Midbrain (tissue), 1 donor: ENCODE measurements at places on chromosomes 3 and 15.

GRCh38 chr3:157958457-157958856 is 147.8 kb downstream of the SHOX2 start:
- no peak for DNase-seq

- no peak for DNase-seq
These were observed 31.4 kb upstream of the FAN1 start for GRCh38 chr15:30872341-30872748.

GRCh38 chr3:59573911-59574310 is 524.1 kb upstream of the CFAP20DC start:
- peak; percentile 77 for DNase-seq

GRCh38 chr15:46660096-46660842 is 1025.4 kb downstream of the SQOR start:
- DNase-seq = no peak

DNA sequence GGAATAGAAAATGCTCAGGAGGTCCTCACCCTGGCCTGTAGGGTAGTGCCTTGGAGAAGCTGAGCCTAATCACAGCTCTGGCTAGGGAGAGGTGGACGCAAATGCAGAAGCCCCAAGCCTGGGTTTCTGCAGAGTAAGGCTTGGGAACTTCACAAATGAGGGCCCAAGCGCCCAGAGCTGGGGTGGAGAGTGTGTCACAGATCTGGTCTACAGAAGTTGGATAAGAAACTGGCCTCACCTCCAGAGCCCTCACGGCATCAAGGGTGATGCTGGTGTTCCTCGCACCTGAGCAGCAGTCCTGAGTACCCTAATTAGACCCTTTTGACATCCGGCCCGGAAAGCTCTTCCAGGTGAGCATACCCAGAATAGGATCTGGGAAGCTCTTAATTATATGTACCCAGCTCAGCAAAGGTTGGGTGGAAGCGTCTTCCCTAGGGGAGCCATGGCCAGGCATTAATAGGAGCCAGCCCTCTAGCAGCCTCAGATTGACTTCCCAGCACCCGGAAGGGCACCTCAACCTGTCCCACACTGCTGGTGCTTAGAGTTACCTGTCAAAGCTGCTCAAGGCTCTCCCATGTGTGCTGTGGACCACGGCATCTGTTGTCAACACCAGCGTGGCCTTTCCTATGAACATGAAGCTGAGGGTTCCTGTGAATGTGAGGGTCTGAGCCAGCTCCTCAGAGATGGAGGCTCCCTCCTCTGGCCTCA is 31.8 kb downstream of the RBM5 start:
- DNase-seq = no peak

- DNase-seq = no peak
These were observed 105.7 kb downstream of the DPH6 start for GRCh38 chr15:35440265-35440664.

GRCh38 chr3:58336135-58336882 is 3.6 kb downstream of the PXK start:
- no peak for DNase-seq

DNA sequence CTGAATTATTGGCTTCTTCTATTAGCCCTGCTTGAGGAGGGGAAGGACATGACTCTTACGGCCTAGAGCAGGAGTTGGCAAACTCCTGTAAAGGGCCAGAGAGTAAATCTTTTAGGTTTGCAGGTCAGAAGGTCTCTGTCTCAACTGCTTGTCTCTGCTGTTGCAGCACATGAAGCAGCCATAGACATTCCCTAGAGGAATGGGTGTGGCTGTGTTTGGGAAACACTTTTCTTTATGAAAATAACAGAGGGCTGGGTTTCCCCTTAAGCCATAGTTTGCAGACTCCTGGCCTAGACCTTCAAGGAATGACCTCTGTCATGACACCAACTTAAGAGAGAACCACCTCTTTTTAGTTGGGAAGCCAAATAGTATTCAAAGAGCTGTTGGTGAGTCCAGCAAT is 10.3 kb downstream of the TRAK1 start:
- DNase-seq = no peak

DNA sequence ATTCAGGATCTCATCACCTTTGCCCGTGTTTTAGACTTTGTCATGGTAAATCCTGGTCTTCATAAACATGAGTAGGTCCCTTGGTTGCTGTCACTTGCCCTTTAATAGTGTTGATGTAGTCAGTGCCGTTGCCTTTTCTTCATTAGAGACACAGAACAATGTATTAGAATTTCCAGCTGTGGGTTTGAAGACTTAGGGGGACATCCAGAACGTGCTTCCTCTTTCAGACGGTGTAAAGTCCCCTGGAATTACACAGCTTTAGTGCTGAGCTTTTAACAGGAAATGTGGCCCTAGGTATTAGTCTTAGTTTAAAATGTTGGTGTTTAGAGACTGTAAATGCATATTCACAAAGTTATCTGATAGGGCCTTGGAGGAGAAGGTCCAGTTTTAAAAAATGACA is 8.8 kb upstream of the LRCH3 start:
- no peak for DNase-seq

DNA sequence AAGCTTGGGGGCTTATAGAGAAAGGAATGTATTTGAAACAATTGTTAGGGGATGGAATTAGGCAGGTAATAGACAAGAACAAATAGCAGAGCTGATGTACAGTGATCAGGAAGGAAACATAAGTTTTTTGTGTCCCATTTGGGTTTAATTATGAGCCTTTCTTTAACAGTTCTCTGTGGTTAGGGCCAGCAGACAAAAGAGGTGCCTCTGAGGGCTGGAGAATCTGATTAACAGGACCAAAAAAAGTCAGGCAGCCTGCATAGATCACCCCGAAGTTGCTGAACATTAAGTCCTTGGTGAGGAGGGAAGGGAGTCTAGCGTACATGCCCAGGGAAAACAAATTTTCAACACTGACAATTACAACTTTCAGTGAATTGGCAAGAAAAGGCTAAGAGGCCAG is 88.6 kb upstream of the SPRED1 start:
- no peak for DNase-seq

DNA sequence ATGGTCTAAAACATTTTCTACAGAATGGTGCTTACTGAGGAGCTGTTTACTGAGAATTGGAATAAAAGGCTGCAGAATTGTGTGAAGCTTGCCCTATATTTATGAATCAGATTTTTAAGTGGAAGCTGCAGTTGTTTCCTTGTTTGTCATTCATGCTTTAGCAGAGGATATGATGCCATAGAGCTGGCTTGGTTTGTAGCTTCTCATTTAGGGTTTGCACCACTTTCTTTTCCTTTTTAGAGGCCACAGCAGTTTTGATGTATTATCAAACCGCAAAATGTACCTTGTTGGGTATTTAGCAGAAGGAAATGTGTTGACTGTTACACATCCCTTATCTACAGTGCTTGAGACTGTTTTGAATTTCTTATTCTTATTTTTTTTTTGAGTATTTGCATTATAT is 66.2 kb downstream of the RASA2 start:
- no peak for DNase-seq

DNA sequence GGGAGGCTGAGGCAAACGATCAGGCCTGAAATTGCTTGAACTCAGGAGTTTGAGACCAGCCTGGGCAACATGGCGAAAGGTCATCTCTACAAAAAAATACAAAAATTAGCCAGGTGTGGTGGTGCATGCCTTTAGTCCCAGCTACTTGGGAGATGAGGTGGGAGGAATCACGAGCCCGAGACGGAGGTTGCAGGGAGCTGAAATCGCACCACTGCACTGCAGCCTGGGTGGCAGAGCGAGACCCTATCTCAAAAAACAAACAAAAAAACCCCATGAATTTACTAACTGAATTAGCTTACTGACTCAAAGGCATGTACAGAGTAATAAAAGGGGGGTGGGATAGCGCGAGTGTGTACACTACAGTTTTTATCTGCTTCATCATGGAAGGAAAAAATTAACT is 19.3 kb downstream of the ARF4 start:
- no peak for DNase-seq

DNA sequence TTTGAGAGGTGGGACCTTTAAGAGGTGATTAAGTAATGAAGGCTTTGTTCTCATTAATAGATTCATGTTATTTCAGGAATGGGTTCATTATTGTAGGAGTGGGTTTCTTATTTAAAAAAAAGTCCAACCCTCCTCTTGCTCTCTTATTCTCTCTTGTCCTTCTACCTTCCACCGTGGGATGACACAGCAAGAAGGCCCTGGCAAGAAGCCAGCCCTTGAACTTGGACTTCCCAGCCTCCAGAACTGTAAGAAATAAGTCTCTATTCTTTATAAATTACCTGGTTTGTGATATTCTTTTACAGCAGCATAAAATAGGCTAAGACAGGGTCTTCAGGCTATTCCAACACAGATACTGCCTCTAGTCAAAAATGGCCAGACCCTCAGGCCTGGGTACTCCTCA is 62.2 kb downstream of the MYLK start:
- no peak for DNase-seq

- no peak for DNase-seq
These were observed 18.3 kb downstream of the MYZAP start for GRCh38 chr15:57609805-57610529.

DNA sequence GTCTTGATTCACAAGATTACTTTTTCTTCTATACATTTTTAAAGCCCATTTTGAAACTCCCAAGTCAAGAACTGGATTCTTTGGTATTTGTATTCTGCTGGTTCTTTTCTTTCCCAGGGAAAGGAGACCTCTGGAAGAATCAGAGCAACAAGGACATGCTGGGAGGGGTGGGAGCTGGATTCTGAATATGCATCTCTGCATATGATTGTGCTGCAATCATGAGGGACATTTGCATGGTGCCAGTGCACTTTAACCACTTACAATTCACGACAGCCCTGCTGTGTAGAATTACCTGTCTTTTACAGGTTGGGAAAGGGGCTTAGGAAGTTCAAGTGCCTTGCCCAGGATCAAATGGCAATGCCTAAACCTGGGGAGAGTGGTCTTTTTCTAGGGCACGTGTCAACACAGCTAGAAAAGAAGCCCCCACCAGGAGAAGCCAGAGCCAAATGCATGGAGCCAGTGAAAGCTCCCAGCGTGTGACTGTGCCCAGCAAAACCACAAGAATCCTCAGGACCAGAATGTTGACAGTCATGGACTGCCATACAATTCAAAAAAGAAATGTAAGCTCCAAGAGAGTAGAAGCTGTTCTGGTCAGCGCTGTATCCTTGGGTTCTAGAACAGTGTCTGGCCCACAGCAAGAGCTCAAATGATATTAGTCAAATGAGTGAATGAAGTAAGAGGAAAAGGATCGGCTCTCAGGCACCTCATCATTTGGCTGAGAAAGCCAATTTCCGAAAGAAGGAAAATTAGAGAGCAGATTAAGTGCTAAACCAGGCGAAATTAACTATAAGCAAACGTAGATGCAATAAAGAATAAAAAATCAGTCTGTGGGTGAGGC is 84.5 kb upstream of the MEF2A start:
- no peak for DNase-seq

DNA sequence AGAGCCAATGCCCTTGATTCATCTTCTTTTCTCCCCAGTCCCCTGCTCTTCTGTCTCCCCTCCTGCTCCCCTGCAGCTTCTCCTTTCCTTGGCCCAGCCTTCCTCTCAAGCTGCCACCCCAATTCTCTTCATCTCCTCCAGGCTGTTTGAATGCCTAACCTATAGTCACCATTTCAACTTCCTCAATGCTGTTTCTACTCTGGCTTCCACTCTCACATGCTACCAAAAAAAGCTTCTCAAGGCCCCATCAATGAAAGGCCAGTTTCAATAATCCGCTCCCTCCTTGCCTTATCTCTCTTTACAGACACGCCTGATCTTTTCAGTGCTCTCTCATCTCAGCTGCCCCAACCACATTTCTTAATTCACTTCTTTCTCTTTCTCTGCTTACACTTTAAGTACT is 212.2 kb upstream of the GPR149 start:
- no peak for DNase-seq

GRCh38 chr3:78764634-78765033 is 1003.2 kb downstream of the ROBO1 start:
- DNase-seq = no peak

DNA sequence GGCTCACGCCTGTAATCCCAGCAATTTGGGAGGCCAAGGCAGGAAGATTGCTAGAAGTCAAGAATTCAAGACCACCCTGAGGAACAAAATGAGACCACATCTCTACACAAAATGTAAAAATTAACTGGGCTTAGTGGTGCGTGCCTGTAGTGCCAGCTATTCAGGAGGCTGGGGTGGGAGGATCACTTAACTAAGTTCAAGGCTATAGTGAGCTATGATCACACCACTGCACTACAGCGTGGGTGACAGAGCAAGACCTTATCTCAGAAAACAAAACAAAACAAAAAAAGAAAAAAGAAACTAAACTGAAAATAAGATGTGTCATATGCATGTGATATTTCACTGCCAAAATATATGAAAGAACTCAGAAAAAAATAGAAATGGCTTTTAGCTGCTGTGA is 243.3 kb upstream of the CCDC54 start:
- DNase-seq = no peak

GRCh38 chr3:149489060-149489690 is 14.7 kb downstream of the TM4SF4 start:
- DNase-seq = no peak

- no peak for DNase-seq
These were observed 5.7 kb downstream of the ARRDC4 start for GRCh38 chr15:97966246-97966645.

GRCh38 chr3:48038971-48039481 is 22.8 kb upstream of the MAP4 start:
- peak; percentile 28 for DNase-seq

GRCh38 chr15:25659251-25659650 is 203.9 kb downstream of the ATP10A start:
- DNase-seq = no peak

GRCh38 chr3:105809208-105809888 is 59.5 kb downstream of the CBLB start:
- DNase-seq = no peak

DNA sequence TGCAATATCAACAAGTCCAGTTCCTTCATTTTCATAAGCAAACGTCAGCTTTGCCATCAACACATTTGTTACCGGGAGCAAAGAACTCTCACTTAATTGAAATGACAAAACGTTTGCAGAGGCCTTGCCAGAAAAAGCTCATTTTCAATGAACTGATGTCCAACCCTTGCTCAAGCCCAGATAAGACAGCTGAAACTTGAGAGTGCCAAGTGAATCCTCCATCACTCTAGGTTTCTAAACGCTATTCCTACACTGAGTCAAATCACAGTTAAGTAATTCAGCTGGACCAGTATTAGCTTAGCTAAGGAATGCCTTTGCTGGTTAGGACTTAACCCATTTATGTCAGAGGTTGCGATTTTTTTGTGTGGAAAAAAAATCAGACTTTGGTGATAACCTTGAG is 11.5 kb downstream of the CHSY1 start:
- no peak for DNase-seq

DNA sequence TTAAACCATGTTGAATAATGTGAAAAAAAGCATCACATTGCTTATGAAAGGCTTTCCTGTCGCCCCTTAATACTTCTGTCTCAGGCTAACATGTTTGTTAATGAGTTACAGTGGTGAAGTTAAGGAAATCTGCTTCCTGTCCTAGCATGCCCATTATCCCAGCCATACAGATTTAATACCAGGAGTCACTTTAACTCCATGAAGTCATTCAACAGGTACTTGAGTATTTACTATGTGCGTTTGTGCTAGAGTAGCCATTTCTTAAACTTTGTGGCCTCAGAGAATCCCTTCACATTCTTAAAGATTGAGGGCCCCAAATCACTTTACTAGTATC is 10.1 kb upstream of the SETD5 start:
- DNase-seq = no peak
